ENCODE measurements at places on chromosomes 11 and 22. TPM values are rescaled to one million over a fixed set of nuclear protein-coding genes. Genes with fewer than 3 reads are reported as not detected.

The LRRC74B gene
- total RNA-seq: not detected

The DRICH1 gene
- total RNA-seq: not detected

The SAA1 gene
- total RNA-seq: 233 TPM

The KBTBD3 gene
- total RNA-seq: 8.3 TPM

The RFPL3 gene
- total RNA-seq: not detected

The GSTT2 gene
- total RNA-seq: 0.65 TPM

The TRIOBP gene
- 83.5 TPM for total RNA-seq

The KRTAP5-1 gene
- not detected for total RNA-seq

The MPZL3 gene
- 1.0 TPM for total RNA-seq

The ROBO3 gene
- 11.5 TPM for total RNA-seq

The KCNK4 gene
- 0.13 TPM for total RNA-seq

The ACRV1 gene
- not detected for total RNA-seq

The SLC25A18 gene
- 3.6 TPM for total RNA-seq

The GAL3ST3 gene
- 9.8 TPM for total RNA-seq

The PLAAT5 gene
- total RNA-seq: 15.8 TPM

The SC5D gene
- total RNA-seq: 26.2 TPM

The DTX4 gene
- 3.6 TPM for total RNA-seq

The FREY1 gene
- 0.50 TPM for total RNA-seq

The TMEM191B gene
- not detected for total RNA-seq

The TRIM49 gene
- not detected for total RNA-seq

The TYR gene
- not detected for total RNA-seq

The MUC15 gene
- not detected for total RNA-seq

The RFPL1 gene
- total RNA-seq: not detected

The MOV10L1 gene
- total RNA-seq: 0.71 TPM

The SCGB1A1 gene
- total RNA-seq: not detected

The BEST1 gene
- total RNA-seq: 3.9 TPM

The MMP10 gene
- not detected for total RNA-seq

The OR4C12 gene
- total RNA-seq: not detected
